ENCODE measurements at places on chromosomes 7 and 10.

GRCh38 chr7:53214463-53214862 lies 179.0 kb downstream of the POM121L12 start:
- DNase-seq = no peak

- DNase-seq = no peak
Measured at GRCh38 chr10:62017491-62017870, 116.0 kb downstream of the ARID5B start.

- no peak for DNase-seq
Measured at GRCh38 chr10:98374217-98374985, 40.6 kb downstream of the PYROXD2 start.

DNA sequence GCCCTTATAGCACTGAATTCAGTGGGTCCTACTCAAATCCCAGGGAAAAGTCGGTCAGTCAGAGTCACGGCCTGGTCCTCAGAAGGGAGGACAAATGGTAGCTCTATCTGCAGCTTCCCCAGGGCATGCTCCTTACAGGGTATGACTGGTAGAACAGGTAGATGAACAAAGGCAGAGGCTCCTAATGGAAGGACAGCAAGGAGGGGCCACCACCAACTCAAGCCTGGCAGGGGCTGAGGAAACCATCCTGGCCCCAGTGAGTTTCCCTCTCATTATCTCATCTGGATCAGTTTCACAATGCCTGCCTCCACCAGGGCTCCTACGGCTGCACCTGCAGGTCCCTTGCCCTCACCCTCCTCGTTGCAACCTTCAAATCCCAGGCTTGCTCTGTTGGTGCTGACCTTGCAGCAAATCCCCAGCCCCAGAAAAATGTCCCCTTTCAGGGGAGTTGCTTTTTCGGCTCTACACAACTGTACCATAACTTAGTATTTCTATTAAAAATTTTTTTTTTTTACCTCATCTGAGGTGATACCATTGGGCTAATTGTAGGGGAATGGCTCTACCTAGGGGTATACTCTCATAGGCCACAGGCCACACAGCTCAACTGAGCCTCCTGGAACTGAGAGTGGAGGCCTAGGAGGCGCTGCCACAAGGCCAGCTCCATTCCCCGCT lies 2.4 kb upstream of the MYO1G start:
- no peak for DNase-seq

Measured in pulmonary artery endothelial cell (primary cell).